Renal cortex interstitium (tissue), 15 donors: ENCODE measurements at places on chromosomes 6 and 20. TPM values are rescaled to one million over a fixed set of nuclear protein-coding genes. Genes with fewer than 3 reads are reported as not detected.

Gene LIME1
- polyA plus RNA-seq, result 14.2 TPM

DNA sequence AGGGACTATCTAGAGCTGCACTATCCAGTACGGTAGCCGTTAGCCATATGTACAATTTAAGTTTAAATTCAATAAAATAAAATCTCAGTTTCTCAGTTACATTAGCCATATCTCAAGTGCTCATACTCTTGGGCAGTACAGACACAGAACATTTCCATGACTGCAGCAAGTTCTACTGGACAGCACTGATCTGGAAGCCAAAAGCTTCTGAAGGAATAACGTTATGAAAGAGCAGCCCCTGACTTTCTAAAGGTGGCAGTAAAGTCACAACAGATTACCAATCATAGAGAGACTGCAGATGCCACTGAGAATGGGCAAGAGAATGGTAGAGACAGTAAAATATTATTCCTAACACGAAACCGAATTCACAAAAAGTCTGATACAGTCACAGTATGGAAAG is 36.8 kb downstream of the NDRG3 start:
- no peak for DNase-seq

Gene PDE7B
- 8.5 TPM for polyA plus RNA-seq

GRCh38 chr20:63208346-63208909 is 7.5 kb downstream of the YTHDF1 start:
- no peak for DNase-seq

DNA sequence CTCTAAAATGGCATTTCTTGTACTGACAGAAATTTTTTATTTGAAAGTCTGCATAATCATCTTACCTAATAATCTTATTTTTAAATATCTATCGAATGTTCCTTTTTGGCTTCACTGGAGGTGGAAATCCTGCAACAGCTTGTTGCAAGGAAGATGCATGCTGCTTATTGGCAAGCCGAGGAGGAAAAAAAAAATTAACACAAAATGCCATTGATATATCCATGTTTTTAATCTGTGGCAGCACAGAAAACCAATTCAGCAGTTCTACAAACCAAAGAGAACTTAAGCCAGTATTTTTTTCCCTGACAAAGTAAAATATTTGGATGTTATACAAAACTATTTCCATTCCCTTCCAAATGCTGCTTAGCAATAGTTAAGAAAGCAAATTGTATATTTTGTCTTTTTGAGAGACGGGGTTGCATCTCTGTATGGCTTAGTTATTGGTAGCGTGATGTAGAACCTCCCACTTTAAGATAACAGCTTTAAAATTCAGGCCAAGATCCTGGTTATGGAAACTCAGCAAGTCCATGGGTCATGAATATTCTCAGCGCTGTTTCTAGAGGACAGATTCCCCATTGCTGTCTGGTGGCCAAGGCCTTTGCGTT is 231.4 kb downstream of the TMEM242 start:
- DNase-seq, result no peak

Gene CEP250
- 54.0 TPM for polyA plus RNA-seq

- DNase-seq, result no peak
Measured at GRCh38 chr6:151294561-151295101, 54.9 kb downstream of the AKAP12 start.

- no peak for DNase-seq
Measured at GRCh38 chr20:5570452-5570851, 179.7 kb upstream of the SHLD1 start.

- no peak for DNase-seq
Measured at GRCh38 chr20:36784900-36785299, 11.3 kb upstream of the DSN1 start.

Gene SNX21
- polyA plus RNA-seq, result 10.8 TPM

Gene EEF1A2
- polyA plus RNA-seq, result 1.1 TPM

Gene LY6G5C
- 3.5 TPM for polyA plus RNA-seq

Gene TRAPPC3L
- 0.50 TPM for polyA plus RNA-seq

Gene TFAP2A
- polyA plus RNA-seq, result 31.7 TPM

- no peak for DNase-seq
Measured at GRCh38 chr6:136371959-136372358, 82.3 kb upstream of the BCLAF1 start.

GRCh38 chr6:131976545-131977061 is 25.4 kb upstream of the CCN2 start:
- DNase-seq, result no peak

- DNase-seq, result no peak
Measured at GRCh38 chr20:38673725-38674091, 50.6 kb upstream of the SLC32A1 start.

Gene C6orf132
- 5.2 TPM for polyA plus RNA-seq

DNA sequence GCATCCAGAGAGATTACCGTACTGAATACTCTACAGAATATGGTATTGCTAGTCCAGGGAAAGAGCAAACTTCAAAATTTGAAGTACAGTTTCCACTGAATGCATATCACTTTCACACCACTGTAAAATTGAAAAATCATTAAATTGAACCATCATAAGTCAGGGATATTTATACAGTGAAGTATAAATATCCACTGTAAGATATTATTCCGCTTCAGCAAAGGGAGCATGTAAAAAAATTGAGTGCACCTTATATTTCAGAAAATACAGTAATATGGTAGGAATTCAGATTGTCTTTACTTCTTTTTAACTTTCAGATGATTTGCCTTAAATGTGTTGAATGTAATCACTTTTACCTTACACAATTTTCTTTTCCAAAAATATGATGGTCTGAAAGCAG is 60.9 kb upstream of the TXNDC5 start:
- no peak for DNase-seq

GRCh38 chr6:127343809-127344659 is 625 bp upstream of the ECHDC1 start:
- DNase-seq, result peak; percentile 30

Gene ZBTB46
- 19.2 TPM for polyA plus RNA-seq

DNA sequence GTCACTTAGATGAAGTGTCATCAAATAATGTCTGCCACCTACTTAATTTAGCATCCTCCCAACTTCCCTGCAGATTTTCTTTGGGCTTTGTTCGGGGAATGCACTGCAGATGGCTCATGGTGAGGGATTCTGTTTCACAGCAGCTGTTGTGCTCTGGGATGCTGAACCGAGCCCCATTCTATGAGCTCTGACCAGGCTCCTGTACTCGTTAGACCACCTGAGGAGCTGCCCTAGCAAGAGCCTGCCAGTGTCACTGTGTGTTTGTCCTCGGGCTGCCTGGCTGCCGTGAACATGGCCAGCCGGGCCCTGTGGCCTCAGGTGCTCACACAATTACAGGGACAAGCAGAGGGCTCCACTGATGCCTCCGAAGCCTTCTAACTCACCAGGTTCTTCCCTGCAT is 238.8 kb upstream of the ECI2 start:
- DNase-seq, result no peak

Gene ADGRB3
- 3.6 TPM for polyA plus RNA-seq

GRCh38 chr20:43161716-43162115 is 28.0 kb downstream of the PTPRT start:
- DNase-seq, result no peak

GRCh38 chr20:35571555-35571954 is 29.7 kb downstream of the ERGIC3 start:
- DNase-seq, result no peak

GRCh38 chr6:169918239-169918953 is 167.0 kb downstream of the ERMARD start:
- no peak for DNase-seq

Gene EYS
- polyA plus RNA-seq, result 0.79 TPM

DNA sequence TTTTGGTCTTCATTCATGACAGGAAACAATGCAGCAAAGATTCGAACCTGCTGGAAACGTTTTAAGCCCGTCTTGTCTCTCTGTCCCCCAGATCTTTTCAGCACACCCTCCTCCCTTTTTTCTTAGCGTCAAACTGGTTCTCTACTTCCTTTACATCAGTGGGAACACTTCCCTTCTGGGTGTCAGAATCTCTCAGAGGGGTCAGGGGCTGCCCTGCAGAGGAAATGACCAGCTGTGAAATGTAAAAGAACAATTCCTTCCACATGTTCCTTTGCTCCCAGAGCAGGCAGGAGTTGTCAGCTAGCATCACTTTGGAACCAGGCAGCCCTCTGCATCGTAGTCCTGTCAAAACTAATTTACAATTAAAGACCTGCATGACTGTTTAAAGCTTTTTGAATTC is 619.0 kb downstream of the TFAP2A start:
- peak; percentile 5 for DNase-seq

- no peak for DNase-seq
Measured at GRCh38 chr6:112113918-112114317, 26.5 kb downstream of the FAM229B start.

DNA sequence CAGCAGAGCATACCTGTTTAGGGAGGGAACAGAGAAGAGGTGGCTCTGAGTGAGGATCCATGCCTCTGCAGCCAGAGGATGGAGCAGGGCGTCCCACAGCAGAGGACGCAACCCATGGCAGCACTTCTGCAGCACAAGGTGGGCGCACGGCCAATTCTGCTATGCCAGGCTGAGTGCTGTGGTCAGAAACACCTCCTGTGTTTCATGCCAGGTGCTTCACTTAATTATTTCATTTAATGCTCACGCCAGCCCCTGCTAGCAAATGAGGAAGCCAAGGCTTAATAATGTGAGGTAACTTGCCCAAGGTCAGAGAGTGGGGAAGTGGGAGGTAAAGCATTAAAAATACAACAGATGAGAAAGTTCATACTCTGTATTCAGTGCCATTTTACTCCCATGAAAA is 68.5 kb upstream of the PTGIS start:
- no peak for DNase-seq

GRCh38 chr6:140566781-140567277 is 1192.4 kb upstream of the CITED2 start:
- DNase-seq, result no peak

DNA sequence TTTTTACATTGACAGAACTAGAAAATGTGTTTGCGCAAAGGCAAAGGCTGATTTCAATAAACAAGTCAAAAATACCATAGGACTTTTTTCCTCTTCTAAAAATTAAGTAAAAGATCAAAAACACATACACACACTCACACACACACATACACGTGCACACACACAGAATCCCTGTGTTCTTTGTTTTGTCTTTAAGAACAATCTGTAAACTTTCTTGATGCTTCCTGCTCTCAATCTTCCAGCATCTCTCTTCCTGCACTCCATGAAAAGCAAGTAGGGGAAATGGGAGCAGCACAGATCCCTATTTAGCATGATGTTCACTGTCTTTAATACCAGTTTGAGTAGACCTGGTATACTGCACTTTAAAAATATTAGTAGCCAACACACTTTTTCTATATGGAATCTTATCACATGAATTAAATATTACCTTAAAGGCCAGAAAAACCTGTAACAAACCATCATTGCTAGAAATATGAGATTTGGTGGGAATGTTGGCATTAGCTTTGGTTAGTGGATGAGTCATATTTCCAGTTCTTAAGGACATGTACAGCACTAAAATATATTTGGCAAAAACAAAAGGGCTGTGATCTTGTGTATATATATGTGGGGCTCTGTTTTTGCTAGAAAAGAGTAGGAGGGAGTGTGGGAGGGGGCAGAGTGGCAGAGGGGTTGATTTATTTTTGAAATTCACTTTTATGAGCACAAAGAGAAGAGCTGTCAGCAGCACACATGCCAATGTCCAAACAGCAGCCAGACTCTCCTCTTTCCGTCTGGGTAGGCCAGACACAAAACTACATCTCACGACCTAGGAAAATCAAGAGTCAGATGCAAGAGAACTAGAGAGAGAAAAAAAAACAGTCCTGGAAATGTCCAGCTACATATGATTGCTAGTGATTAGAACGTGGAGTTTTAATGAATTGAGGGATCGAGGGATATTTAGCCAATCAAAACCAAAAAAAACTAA is 4.6 kb downstream of the PTPRK start:
- no peak for DNase-seq

Gene VARS1
- polyA plus RNA-seq, result 61.2 TPM

DNA sequence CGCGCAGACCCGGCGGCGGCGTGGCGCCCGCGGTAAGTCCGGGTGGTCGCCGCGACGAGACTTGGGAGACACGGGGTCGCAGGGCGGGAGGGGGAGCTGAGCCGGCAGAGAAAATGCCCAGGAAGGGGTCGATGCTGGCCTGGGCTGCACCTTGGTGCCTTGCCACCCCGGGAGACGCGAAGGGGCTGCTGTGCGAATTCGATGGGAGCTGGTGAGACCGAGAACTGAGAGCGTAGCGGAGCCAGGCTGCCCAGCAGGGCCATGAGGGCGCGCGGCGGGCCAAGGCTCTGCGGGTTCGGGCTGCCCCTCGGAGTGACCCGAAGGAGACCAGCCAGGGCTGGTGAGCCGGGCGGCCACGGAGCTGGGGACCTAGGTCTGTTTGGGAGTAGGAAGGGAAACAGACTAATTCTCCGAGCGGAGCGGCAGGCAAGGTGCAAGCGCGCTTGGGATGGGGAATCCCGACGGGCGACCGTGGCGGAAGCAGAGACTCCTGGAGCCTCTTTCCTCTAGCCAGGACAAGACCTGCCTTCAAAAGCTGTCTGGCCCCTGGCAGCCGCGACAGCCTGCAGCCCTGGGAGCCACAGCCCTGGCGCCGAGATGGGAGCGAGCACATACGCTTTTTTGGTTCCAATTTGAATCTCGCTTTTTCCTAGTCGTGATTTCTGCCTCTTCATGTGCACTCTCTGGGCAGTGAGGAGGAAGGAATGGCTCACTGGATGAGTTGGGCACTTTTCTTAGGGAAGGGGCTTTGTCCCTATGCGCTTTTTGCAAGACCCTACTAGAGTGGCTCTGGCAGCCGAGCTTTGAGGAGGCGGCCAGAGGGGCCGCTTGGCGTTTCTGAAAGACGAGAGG is 691 bp downstream of the SYNDIG1 start:
- no peak for DNase-seq

- DNase-seq, result no peak
Measured at GRCh38 chr6:35480176-35480575, 12.0 kb downstream of the RPL10A start.

Gene PTGIS
- polyA plus RNA-seq, result 32.4 TPM

GRCh38 chr6:149080511-149080910 is 237.0 kb upstream of the TAB2 start:
- no peak for DNase-seq

- no peak for DNase-seq
Measured at GRCh38 chr20:14385176-14385740, 47.8 kb upstream of the FLRT3 start.

DNA sequence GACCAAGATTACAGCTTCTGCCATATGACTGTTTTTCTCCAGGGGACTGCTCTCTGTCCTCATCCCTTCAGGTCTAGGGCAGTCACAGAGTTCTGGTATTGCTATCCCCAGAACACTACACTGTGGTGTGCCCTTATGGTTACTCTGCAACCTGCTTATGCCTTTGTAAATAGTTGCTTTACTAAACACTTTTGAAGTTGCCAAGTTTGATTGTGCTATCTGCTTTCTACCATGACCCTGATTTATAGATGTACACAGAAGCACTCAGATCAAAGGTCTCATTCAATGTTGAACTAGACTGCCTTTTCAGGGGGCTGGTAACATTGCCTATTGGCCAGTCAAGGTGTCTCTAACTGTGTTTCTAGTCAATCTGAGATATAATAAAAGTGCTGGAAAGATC is 794.7 kb downstream of the DHX35 start:
- no peak for DNase-seq

GRCh38 chr6:31476515-31477139 is 21.3 kb upstream of the MICB start:
- DNase-seq, result no peak

GRCh38 chr6:5553767-5554166 is 292.5 kb downstream of the FARS2 start:
- no peak for DNase-seq
